ENCODE measurements at places on chromosomes 7 and 10.

GRCh38 chr10:34641147-34641912 lies 173.8 kb downstream of the PARD3 start:
- no peak overlapping the region for H3K4me3 ChIP-seq
- H3K4me1 ChIP-seq, result no peaks in the 10 kb centered on the region

DNA sequence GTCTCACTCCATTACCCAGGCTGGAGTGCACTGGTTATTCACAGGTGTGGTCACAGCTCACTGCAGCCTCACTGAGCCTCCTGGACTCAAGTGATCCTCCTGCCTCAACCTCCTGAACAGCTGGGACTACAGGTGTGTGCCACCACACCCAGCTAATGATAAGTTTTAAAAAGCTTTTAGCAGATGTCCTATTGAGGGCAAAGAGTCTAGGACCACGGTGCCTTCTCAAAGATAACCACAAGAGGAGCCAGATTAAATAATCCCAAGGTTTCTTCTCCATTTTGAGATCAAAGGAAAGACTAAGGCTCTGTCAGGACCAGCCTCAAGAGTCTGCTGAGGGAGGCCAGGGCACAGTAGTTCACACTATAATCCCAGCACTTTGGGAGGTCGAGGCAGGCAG lies 4.7 kb downstream of the ATP5MF start:
- DNase-seq, result no peak
- peaks cover 49% of the 10 kb centered on the region for H3K36me3 ChIP-seq
- no peak overlapping the region for H3K27ac ChIP-seq
- peaks cover 9% of the 10 kb centered on the region for H3K4me1 ChIP-seq
- H3K4me3 ChIP-seq, result no peak overlapping the region
- no peaks in the 10 kb centered on the region for H3K27me3 ChIP-seq

- DNase-seq, result no peak
- no peaks in the 10 kb centered on the region for H3K27me3 ChIP-seq
- H3K36me3 ChIP-seq, result peaks cover 62% of the 10 kb centered on the region
- H3K4me1 ChIP-seq, result no peaks in the 10 kb centered on the region
Observed at GRCh38 chr7:5344342-5344741, 61.6 kb downstream of the SLC29A4 start.

- no peak for DNase-seq
- no peak overlapping the region for H3K27ac ChIP-seq
- no peaks in the 10 kb centered on the region for H3K4me1 ChIP-seq
- no peaks in the 10 kb centered on the region for H3K36me3 ChIP-seq
- no peak overlapping the region for H3K4me3 ChIP-seq
Observed at GRCh38 chr7:150919160-150919559, 59.0 kb downstream of the KCNH2 start.

GRCh38 chr7:138785587-138786437 lies 12.0 kb upstream of the TMEM213 start:
- no peak overlapping the region for H3K4me3 ChIP-seq
- H3K36me3 ChIP-seq, result no peaks in the 10 kb centered on the region
- H3K4me1 ChIP-seq, result no peaks in the 10 kb centered on the region
- no peak for DNase-seq

DNA sequence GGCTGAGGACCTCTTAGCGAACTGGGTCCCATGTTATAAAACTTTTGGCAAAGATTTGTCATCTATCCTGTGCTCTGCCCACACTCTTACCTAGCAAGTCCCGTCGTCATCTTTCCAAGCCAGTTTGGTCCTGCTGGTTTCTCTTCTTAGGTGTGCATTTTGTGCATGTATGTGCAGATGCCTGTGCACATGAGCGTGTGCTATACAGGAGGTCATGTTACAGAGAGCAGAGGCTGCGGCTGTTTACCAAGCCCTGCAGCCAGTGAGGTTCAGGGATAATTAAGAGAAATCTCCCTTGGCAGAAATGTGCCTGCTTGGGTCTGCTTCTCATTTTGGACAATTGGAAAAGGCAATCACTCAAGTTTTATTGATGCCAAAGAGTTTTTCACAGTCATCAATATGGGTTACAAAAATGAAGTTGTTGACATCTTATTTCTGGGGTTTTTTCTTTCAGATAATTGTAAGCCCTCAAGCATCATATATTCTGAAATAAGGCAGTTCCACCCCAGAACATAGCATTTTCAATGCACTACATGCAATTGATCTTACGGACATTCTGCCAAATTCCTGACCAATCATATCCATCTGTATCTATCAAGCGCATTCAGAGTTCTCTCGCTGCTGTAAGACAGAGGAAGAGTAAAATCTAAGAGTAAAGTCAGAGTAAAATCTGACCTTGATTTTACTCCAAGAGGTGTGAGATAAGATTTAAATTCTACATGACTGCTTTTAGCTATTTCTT lies 361.4 kb upstream of the ZNF32 start:
- H3K27ac ChIP-seq, result no peak overlapping the region
- no peaks in the 10 kb centered on the region for H3K4me1 ChIP-seq
- H3K27me3 ChIP-seq, result no peaks in the 10 kb centered on the region
- H3K4me3 ChIP-seq, result no peak overlapping the region

DNA sequence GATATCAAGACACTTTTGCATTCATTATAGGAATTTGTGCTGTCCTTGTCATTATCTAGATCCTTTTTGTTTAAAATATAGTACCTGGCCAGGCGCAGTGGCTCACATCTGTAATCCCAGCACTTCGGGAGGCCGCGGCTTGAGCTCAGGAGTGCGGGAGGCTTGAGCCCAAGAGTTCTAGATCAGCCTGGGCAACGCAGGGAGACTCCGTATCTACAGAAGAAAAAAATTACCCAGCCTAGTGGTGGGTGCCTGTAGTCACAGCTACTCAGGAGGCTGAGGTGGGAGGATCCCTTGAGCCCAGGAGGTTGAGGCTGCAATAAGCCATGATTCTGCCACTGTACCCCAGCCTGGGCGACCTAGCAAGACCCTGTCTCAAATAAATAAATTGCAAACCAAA lies 621 bp upstream of the MORN4 start:
- H3K27me3 ChIP-seq, result no peaks in the 10 kb centered on the region
- peak overlapping the region; percentile 78 for H3K4me3 ChIP-seq
- H3K27ac ChIP-seq, result no peak overlapping the region

DNA sequence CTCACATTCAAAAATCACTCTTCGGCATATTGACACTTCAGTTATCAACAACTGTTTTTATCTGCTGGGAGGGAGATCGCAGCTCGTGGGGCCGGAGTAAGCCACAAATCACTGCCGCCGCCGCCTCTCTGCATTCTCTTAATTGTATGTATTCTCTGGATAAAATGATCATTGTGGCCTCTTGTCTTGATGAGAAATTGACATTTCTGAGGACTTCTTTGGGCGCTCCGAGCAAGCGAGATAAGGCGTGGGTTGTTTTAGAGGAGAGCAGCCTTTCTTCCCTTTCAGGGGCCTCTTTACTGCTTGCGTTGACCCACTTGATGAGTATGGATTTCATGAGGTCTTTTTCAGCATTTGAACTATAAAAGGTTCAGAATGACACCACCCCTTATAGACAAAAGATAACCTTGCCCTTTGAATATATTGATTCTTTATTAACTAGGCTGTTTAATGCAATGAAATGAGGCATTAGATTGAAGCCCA lies 130.6 kb downstream of the EBF3 start:
- no peak overlapping the region for H3K27ac ChIP-seq
- H3K4me1 ChIP-seq, result no peaks in the 10 kb centered on the region
- no peak for DNase-seq
- H3K4me3 ChIP-seq, result no peak overlapping the region

- H3K4me3 ChIP-seq, result no peak overlapping the region
- no peak overlapping the region for H3K27ac ChIP-seq
- H3K4me1 ChIP-seq, result peaks cover under 1% of the 10 kb centered on the region
- no peaks in the 10 kb centered on the region for H3K36me3 ChIP-seq
- H3K27me3 ChIP-seq, result peaks cover 6% of the 10 kb centered on the region
Observed at GRCh38 chr10:113121153-113121552, 171.1 kb downstream of the TCF7L2 start.

- H3K27me3 ChIP-seq, result no peaks in the 10 kb centered on the region
- no peak overlapping the region for H3K4me3 ChIP-seq
- H3K36me3 ChIP-seq, result no peaks in the 10 kb centered on the region
- H3K27ac ChIP-seq, result no peak overlapping the region
- no peak for DNase-seq
Observed at GRCh38 chr7:90771281-90771680, 175.2 kb downstream of the CDK14 start.

GRCh38 chr7:83161899-83162401 lies 734 bp downstream of the PCLO start:
- H3K36me3 ChIP-seq, result no peaks in the 10 kb centered on the region
- peaks cover 3% of the 10 kb centered on the region for H3K4me1 ChIP-seq
- peak overlapping the region; percentile 26 for H3K4me3 ChIP-seq

Measured in thymus (tissue), 14 donors.